ENCODE measurements at places on chromosomes 12 and 14.

DNA sequence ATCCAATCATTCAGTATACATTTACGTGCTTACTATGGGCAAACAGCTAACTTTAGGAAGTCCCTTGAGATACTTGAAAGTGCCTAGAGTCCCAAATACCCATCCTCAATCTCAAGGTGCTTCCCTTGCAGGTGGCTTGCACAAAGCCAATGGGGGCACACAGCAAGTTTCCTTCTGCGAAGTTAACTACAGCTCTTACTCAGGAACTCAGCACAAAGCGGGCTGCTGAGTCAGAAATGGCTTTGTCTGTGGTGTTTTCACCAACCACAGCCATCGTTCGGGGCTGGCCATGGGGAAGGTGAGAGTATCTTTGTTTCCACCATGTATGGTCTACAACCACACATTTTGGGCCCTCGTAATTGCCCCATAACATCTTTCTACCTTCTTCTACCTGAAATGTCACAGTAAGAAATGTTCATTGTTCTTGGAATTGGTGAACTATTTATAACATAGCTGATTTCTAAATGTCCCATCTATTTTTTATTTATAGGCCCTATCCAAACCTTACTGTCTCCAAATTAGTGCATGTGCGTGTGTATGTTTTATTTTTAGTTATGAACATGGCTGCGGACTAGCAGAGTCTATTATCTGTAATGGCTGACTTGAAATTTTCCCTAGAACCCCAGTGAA, 13.9 kb downstream of the MFAP5 start:
- peak; percentile 53 for DNase-seq

DNA sequence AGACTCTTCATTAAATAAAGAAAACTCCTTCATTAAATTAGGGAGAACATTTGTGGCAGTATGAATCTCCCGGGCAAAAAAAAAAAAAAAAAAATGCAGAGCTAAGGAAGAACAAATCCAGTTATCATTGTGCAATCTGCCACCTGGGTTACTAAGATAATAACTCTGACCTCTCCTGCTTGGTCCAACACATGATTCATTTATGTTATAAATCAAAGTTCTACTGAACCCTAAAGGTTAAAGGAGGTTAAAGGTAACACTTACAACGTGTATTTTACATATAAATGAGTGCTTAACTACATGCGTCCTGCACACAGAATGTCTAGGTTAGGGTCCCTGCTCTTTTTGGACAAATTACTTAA, 4.2 kb downstream of the TGFB3 start:
- DNase-seq, result no peak

- no peak for DNase-seq
These were observed 125.0 kb upstream of the ETV6 start for GRCh38 chr12:11524446-11524845.

DNA sequence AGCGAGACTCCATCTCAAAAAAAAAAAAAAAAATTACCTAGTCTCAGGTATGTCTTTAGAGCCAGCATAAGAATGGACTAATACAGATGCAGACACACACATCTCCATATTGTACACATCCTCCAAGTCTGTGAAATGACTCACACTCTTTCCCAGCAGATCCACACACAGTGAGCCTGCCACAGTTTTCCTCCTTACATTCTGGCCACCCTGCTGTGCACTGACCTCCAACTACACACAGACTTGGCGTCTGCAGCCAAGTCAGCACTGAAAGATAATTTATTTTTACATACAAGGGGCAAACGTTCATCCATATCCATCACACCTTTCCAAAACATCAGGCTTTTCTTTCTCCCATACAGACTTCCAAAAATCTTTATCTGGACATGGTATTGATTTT, 115.9 kb downstream of the SLC25A21 start:
- DNase-seq, result no peak

DNA sequence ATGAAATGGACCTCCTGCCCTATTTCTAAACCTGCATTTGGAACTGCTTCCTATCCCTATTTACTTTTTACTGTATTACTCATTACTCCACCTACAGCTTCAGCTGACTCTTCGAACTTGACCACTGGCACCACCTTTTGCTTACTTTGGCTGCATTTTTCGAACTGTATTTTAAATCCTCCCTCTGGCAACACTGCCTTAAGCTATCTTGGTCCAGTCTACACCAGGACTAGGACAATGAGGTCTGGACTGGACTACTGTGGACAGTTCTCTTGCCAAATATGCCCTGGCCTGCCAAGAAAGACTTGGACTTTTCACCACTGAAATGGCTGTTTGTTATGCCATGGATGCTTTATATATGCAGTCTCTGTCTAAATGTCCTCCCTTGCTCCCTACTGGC, 328.1 kb downstream of the BTG1 start:
- no peak for DNase-seq

- no peak for DNase-seq
These were observed 1.2 kb downstream of the COA8 start for GRCh38 chr14:103563844-103564505.

DNA sequence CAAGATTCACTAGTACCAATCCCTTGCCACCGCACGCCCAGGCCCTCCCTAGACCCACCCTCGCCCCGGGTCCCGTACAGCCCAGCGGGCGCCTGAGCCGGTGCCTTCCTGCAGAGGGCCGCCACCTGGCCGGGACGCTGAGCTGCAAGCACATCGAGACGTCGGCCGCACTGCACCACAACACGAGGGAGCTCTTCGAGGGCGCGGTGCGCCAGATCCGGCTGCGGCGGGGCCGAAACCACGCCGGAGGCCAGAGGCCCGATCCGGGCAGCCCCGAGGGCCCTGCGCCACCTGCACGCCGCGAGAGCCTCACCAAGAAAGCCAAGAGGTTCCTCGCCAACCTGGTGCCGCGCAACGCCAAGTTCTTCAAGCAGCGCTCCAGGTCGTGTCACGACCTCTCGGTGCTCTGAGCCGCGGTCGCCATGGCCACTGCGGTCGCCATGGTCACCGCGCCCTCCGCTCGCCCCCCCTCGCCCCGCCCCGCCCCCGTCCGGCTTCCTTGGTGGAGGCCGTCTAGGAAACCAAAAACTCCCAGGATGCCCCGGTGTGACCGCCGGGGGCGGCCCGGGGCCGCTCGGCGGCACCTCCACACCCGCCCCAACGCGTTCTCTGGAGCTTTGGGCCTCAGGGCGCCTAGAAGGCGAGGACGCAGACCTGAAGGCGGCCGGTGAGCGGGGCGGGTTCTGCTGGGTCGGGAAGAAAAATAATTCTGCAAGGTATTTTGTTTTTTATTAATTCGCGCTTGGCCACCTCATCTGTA, 3.7 kb downstream of the REM2 start:
- DNase-seq, result peak; percentile 78

DNA sequence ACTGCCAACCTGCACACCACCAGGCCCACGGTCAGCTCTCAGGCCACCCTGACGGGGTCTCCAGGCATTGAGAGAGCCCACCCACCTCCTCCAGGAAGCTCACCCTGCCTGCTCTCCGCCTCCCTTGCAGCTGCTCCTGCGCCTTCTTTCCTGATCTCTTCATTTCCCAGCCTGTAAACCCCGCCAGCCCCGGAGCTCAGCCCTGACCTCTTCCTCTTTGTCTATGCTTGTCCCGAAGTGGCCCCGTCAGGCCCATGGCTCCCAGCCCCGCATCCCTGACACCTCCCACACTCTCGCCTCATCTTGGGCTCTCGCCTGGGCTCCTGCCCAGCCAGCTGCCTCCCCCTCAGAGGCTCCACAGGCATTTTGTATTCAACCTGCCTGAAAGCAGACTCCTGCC, 139.3 kb downstream of the CALM1 start:
- no peak for DNase-seq

- DNase-seq, result no peak
These were observed 34.3 kb upstream of the TTC7B start for GRCh38 chr14:90850487-90850886.

- no peak for DNase-seq
These were observed 29.3 kb upstream of the PEX5 start for GRCh38 chr12:7160183-7160582.

GRCh38 chr12:3329361-3329760, 161.6 kb upstream of the PRMT8 start:
- DNase-seq, result no peak

DNA sequence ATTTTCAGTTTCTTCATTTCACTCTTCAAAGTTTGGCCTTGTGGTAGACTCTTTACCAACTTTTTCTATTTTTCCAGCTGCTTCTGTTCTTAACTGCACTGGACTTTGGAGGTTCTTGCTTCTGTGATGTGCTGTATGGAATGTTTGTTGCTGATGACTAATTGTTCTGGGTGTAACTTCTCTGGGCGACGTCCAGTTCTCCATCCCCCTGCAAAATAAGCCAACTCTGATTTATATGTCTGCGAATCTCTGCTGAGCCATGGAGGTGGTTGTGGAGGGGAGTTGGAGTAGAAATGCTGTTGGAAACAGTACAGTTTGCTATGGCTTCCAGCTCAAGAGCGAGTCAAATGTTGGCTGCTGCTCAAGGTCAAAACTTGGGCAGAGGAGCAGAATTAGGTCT, 113.9 kb upstream of the DYRK2 start:
- no peak for DNase-seq

DNA sequence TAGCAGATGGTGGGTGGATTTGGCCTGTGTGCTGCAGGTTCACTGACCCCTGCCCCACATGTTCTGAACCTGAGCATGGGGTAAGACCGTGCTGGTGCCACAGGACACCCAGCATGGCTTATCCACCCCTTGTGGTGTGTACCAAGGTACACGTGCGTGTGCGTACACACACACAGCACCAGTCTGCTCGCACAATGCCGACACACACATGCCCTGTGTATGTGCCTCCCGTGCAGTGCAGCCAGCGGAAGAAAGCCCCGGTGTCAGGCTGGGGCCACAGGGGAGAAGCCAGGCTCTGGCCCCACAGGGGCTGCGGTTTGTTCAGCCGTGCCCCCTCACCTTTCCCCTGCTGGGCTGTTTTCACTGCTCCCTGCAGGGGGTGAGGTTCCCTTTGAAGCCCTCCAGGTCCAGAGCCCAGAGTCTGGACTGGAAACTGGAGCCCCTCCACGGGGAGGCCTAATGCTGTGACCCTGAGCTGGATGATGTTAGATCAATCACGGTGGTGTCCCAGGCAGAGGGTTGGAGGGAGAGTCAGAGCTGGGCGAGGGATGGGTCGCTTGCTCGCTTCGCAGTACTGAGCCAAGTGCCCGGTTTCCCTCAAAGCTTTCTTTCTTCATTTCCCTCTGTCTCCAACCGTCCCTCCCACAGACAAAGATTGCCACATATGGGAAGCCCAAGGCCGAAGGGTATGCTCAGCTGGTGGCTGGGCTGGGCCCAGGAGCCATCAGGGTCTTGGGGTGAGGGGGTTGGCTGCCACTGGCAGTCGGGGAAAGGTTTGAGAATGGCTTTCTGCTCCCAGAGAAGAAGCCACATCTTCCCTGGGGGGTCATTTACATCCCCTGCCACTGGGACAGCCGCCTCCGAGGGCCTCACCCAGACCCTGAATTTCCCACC, 6.2 kb downstream of the DTX1 start:
- DNase-seq, result no peak

GRCh38 chr12:112537710-112538396, 119.1 kb downstream of the PTPN11 start:
- DNase-seq, result no peak

- DNase-seq, result no peak
These were observed 400.9 kb upstream of the CCDC196 start for GRCh38 chr14:66085224-66085623.

- DNase-seq, result no peak
These were observed 120.3 kb upstream of the NEDD1 start for GRCh38 chr12:96786791-96787190.

- DNase-seq, result no peak
These were observed 1.0 kb upstream of the ATG14 start for GRCh38 chr14:55412676-55413075.

GRCh38 chr12:48197549-48197970, 5.5 kb downstream of the OR10AD1 start:
- DNase-seq, result no peak

DNA sequence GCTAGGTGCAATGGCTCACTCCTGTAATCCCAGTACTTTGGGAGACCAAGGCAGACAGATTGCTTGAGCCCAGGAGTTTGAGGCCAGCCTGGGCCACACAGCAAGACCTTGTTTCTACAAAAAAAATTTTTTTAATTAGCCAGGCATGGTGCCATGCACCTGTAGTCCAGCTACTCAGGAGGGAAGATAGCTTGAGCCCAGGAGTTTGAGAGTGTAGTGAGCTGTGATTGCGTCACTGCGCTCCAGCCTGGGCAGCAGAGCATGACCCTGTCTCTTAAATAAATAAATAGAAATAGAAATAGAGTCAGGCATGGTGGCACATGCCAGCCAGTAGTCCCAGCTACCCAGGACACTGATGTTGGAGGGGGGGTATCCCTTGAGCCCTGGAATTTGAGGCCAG, 36.7 kb upstream of the CLIP1 start:
- no peak for DNase-seq

DNA sequence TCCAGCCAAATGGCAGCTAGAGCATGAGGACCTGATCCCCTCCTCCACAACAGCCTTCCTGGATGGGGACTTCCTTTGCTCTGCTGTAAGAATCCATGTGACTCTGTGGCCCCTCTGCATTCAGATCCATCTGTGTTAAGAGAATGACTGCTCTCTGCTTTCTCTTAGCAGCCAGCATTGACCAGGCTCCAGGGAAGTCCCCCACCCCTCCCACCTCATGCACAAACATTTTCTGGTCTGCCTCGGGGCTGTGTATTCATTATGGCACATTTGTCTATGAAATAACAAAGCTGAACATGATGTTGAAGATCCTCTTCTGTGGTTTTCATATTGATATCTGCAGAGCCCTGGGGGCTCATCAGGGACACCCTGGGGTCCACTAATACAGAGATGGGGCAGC, 201.7 kb downstream of the NUAK1 start:
- DNase-seq, result no peak

DNA sequence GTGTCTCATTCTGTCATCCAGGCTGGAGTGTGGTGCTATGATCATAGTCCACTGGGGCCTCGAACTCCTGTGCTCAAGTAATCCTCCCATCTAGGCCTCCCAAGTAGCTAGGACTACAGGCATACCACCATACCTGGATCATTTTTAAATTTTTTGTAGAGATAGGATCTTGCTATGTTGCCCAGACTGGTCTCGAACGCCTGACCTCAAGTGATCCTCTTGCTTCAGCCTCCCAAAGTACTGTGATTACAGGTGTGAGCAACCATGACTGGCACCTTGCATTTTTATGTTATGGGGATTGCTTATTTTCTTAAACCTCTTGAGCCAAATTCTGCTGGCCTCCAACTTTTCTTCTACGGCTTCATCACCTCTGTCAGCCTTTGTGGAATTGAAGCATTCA, 26.9 kb downstream of the PRORP start:
- no peak for DNase-seq

DNA sequence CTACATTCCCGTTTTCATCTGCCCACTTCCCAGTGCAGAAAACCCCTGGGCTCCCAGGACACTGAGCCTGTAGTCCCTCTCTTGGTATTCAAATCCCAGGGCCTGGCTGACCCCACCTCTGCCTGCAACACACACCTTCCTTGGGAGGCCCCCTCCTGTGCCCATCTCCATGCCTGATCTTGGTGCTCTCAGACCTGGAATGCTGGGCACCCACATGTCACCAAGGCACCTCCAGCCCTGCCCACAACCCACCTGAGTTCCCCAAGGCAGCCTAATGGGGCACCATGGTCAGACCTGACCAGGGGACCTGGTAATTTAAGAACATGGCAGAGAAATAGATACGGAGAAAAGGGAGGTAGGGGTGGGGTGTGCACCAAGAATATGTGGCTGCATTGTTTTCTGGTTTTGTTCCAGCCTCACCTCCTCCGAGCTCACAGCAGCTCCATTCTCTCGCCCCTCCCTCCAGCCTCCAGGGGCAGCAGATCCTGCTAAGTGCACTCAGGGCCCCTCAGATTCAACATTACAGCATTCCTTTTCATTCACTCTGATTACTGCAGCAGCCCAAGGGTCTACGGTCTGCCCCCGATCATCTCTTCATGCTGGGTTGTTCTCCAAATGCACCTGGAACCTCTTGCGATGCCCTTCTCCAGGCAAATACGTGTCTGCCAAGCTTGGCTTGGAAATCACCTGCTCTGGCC, 9.2 kb upstream of the HSP90AA1 start:
- DNase-seq, result no peak
